ENCODE measurements at places on chromosomes 16 and 17.

- DNase-seq = no peak
Measured at GRCh38 chr16:27476240-27476639, 73.5 kb downstream of the GTF3C1 start.

DNA sequence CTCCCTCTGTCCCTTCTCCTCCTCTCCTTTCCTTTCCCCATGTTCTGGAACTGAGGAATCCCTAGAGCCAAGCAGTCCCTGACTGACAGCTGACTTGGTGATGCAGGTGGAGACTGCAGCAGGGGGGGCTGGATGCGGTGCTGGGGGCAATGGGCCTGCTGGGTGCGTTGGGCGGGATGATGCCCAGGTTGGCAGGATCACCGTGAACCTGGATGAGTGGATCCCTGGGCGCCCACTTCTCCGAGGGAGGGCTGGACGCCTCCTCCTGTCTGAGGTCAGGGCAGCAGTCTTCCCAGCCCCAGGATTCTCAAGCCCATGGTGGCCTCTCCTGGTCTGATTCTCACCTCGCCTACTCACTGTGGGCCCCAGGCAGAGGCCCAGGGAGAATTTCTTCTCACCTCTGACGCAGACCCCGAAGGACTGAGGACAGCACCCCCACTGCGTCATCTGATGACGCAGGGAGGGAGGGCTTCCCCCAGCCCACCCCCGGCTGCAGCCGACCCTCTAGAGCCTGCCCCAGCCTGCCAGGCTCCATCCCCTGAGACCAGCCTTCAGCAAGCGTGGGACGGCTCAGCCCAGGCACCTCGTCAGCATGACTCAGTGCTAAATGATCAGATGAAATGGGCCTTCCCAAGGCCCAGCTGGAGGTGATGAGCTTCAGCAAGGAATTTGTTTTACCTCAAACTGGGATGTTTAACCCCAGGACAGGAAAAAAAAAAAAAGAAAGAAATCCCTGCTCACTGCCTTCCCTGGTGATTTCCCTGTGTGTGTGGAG, 188.0 kb upstream of the TNRC6C start:
- DNase-seq = no peak

DNA sequence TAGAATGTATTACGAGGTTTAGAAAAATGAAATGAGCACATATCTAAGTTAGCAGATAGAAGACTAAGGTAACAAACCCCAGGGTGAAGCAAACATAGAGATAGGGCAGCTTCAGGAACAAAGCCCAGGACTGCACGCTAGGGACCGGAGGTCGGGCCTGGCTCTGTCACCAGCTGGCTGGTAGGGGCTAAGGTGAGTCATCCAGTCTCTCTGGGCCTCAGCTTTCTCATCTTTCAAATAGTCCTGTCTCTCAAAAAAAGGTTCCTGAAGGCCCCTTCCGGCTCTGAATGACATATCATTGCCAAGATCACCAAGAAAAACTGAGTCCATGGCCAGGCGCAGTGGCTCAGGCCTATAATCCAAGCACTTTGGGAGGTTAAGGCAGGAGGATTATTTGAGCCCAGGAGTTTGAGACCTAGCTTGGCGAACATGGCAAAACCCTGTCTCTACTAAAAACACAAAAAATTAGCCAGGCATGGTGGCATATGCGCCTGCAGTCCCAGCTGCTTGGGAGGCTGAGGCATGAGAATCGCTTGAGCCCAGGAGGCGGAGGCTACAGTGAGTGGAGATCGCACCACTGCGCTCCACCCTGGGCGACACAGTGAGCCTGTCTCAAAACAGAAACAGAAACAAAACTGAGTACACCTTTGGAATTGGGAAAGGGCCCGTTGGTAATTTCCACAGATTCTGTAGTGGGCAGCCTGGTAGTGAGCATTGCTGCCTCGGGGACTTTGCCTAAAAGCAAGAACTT, 26.0 kb downstream of the PKD1L3 start:
- DNase-seq = no peak

- DNase-seq = no peak
Measured at GRCh38 chr17:43830510-43831140, 2.3 kb downstream of the MPP3 start.

DNA sequence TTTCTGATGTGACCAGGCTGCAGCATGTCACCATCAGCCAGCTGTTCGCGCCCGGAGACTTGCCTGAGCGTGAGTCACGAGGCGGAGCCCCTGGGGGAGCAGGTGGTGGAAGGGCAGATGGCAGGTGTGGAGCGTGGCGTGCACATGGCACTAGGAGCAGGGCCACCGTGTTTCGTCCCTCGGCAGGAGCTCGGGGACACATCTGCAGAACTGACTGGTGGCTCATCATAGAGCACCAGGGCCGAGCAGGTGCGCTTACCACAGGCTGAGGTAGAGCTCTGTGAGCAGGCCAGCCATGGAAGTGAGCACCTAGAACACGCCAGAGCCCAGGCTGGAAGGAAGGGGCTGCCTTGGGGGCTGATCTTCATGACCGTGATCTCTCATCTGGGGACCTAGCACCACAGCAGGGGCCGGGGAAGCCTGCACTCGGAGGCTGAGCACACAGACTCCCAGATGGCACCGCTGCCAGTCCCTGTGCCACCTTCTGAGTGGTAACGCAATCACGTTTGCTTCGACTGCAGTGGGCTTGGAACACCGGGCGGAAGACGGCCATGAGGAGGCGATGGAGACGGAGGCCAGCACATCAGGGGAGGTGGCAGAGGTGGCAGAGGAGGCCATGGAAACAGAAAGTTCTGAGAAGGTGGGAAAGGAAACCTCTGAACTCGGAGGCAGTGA, 61.8 kb upstream of the ENDOV start:
- DNase-seq = no peak

All from MV-4-11 (cell line).